ENCODE measurements at places on chromosomes 11 and 22. TPM values are rescaled to one million over a fixed set of nuclear protein-coding genes. Genes with fewer than 3 reads are reported as not detected.

TMEM86A gene
- polyA plus RNA-seq: not detected

KRTAP5-9 gene
- not detected for polyA plus RNA-seq

CALCA gene
- not detected for polyA plus RNA-seq

MAPK8IP2 gene
- polyA plus RNA-seq: not detected
